Stimulated activated CD8-positive, alpha-beta memory T cell treated with anti-CD3 and anti-CD28 coated beads, Interleukin-7, amount 100 ng/mL, for 1 hour (primary cell): ENCODE measurements at places on chromosomes 1 and 21.
A peak's percentile ranks its signal among the peaks of the same experiment; 100 is the strongest.

DNA sequence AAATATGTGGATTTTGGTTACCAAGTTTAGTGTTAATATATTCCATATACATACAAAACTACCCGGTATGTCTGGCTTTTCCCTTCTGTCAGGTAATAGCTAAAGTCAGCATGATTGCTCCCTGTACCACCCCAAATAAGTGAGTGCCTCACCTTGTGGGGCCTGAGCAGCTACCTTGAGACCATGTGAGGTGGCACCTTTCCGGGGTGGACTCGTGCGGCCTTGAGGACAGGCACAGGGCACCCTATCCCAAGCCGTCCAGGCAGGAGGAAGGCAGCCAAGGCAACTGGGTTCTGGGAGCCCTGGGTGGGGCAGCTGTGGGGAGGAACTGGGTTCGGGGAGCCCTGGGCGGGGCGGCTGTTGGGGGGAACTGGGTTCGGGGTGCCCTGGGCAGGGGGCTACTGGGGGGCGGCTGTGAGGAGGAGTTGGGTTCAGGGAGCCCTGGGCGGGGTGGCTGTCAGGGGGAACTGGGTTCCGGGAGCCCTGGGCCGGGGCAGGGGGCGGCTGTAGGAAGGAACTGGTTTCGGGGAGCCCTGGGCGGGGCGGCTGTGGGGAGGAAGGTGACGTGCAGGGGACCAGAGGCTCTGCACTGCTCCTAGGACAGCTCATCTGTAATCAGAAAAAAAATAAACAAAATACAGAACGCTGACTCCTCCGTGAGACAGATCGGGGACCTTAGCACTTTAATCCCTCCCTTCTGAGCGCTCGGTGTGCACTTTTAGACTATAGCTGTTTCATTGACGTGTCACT lies 63.3 kb downstream of the POFUT2 start:
- DNase-seq = no peak

GRCh38 chr1:177287270-177287669 lies 116.5 kb downstream of the BRINP2 start:
- DNase-seq = no peak

- DNase-seq = no peak
Observed at GRCh38 chr1:167898578-167899222, 15.2 kb downstream of the ADCY10 start.

DNA sequence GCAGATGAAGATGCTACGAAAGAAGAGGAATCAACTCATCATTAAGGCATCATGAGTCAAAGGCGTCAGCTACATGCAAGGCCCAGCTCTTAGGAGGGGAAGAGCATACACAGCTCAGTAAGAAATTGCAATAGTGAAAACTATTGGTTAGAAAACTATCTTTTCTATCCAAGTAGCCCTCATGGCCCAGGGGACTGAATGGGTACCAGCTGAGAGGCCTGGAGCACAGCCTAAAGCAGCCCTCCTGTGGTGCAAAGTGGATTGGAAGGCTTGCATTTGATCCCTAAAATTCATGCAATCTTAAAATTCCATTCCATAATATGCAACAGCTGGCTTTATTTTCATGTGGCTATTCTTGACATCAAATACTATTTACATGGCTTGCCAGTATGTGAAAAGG lies 251.8 kb upstream of the USP24 start:
- no peak for DNase-seq

DNA sequence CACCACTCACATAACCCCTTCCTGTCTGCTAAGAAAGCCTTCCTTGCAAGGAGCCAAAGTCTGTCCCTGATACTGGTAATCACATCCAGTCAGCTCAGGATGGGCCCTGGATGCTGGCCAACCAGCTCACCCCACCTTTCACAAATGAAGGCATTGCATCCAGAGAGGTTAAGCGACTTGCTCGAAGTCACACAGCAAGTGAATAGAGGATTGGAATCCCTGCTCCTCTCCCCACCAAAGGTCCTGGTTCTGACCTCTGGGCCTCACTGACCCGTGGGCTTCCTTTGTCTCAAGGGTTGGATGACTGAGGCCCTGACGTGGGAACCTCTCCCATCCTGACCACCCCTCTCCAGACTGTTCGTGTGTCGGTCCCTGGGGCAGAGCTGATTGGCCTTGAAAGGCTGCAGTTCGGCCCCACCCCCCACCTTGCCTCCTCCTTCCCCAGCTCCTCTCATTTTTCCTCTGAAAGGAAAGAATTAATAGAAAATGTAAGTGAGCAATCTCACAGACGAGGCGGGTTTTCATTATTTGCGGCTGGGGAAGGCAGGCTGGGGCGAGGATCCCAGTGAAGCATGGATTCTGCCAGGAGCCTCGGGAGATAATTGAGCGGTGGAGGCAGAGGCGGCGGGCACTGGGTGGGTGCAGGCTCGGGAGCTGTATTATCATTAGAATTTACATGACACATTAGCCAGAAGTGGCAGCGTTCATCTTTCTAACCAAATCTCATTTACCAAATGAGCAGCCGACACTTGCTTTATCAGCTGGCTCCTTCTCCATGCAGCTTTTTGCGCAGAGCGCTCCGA lies 101.5 kb upstream of the CSF3R start:
- no peak for DNase-seq

DNA sequence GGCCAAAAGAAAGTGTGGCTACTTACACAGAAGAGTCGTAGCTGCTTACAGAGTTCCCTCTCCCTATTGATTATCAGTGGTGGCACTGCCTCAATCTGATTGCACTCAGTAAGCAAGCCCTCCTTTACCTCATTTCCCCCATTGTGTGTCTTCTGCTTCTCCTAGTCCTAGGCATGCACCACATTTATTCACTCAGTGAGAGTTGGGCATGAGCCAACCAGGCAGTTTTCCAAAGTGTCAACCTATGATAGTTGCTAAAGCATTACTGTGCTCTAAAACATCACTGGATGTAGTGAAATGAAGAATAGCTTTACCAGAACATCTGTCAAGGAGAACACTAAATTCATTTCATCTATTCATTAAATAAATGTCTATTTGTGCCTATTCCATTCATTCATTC lies 19.3 kb downstream of the GJA5 start:
- DNase-seq = no peak

GRCh38 chr1:61056573-61057439 lies 25.6 kb upstream of the NFIA start:
- no peak for DNase-seq

GRCh38 chr1:162420120-162420519 lies 8.2 kb upstream of the SH2D1B start:
- no peak for DNase-seq

- DNase-seq = no peak
Observed at GRCh38 chr21:41622831-41623548, 115.0 kb upstream of the TMPRSS2 start.

GRCh38 chr1:82079607-82080006 lies 278.9 kb downstream of the ADGRL2 start:
- DNase-seq = no peak

DNA sequence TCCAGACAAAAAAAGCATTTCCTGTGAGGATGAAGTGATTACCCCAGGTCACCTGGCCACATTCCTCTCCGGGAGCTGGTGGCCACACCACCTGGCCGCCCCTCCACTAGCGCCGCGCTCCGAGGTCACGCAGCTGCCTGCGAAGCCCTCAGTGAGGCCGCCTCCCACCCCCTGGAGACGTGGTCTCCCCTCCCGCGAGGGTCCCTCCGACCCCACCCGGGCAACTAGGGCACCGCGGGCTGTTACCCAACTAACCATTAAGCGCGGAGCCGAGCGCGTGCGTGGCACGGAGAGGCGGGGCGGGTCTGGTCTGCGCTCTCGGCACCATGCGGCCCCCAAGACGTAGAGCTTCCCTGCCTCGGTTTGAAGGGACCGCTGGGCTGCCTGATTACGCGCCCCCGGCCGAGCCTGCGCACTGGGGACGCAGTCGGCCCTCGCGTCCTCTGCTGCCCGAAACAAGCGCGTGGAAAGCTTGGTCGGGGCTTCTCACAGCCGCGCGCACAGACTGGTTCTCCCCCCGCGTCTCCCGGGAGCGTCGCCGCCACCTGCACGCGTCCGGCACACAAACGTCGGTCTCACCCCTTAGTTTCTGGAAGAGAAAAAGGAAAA lies 106.5 kb downstream of the SLC16A1 start:
- DNase-seq = no peak

GRCh38 chr1:207814469-207814868 lies 62.6 kb downstream of the CD46 start:
- no peak for DNase-seq

DNA sequence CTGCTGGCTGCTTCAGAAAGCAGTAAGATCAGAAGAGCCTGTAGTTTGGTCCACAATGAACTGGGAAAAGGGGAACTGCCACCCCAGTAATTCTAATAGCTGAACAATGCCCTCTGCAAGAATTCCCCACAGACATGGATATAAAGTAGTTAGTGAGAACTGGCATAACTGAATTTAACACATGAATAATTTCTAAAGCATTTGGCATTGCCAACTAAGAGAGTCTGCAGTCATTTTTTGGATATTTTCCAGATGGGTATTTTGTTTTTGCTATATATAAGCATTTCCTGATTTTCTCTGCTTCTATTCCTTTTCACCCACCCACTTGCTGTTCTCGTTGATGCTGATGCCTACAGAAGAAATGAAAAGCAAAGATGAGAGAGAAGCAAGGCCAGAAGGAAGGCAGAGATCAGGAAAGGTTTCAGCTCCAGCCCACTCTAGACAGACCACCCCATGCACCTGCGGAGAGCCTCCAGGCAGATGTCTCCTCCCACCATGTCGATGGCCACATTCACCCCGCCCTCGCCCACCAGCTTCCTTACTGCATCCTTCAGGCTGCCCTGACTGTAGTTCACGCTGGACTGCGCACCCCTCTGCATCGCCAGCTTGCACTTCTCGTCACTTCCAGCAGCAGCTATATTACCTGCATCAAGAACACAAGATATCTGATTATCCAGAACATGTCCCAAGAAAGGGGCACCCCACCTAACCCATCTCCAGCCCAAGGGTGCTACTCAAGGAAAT lies 55.9 kb upstream of the SEC16B start:
- DNase-seq = no peak

DNA sequence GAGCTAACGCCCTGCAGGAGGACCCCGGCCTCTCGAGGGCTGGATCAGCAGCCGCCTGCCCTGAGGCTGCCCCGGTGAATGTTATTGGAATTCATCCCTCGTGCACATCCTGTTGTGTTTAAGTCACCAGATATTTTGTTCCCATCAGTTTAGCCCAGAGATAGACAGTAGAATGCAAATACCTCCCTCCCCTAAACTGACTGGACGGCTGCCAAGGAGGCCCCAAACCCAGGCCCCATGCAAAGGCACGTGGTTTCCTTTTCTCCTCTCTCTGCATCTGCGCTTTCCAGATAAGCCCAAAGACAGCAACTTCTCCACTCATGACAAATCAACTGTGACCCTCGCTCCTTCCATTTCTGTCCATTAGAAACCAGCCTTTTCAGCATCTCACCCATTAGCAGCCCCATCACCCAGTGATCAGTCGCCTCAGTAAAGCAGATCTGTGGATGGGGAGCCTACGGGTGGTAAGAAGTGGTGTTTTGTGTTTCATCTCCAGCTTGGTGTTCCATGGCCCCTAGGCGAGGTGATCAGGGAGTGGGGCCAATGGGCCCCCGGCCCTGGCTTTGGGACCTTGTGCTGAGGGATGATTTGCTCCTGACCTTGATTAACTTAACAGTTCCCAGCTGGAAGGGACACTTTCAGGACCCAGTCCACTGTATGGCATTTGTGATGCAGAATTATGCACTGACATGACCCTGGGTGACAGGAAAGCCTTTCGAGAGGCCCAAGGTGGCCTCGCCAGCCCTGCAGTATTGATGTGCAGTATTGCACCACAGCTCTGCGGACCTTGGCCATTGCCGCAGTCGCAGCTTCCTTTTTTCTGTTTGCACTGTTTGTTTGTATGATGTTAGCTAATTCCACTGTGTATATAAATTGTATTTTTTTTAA lies 5.2 kb downstream of the NPPA start:
- no peak for DNase-seq

GRCh38 chr1:231419738-231420298 lies 2.3 kb downstream of the EGLN1 start:
- no peak for DNase-seq

DNA sequence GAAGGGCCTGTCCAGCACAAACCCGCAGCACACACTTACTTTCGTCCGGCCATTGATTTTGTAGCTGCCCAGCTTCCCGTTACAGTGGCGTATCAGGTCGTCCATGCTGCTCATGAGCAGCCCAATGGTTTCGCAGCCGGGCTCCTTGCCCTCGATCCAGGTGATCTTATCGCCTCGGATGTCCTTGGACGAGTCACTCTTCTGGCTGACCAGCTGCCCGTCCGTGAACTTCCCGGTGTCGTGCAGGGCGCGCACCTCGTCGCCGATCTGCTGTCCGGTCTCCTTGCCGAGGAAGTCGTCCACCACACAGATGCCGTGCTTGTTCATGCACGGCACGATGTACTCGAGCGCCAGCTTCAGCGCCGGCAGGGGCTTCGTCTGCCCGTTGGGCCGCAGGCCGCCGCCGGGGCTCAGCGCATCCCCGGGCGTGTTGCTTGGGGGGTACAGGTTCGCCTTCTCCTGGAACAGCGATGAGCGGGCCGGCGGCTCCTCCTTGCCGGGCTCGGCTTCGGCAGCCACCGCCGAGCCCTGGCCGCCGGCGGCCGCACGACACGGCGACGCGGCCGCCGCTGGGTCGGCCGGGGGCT lies 1.0 kb downstream of the EGLN1 start:
- peak; percentile 1 for DNase-seq

GRCh38 chr21:43825242-43825935 lies 36.0 kb downstream of the RRP1 start:
- DNase-seq = no peak
